ENCODE measurements at places on chromosomes 5 and 9.
A peak's percentile ranks its signal among the peaks of the same experiment; 100 is the strongest.

GRCh38 chr9:132002643-132003318 is 76.9 kb downstream of the MED27 start:
- no peak for DNase-seq

DNA sequence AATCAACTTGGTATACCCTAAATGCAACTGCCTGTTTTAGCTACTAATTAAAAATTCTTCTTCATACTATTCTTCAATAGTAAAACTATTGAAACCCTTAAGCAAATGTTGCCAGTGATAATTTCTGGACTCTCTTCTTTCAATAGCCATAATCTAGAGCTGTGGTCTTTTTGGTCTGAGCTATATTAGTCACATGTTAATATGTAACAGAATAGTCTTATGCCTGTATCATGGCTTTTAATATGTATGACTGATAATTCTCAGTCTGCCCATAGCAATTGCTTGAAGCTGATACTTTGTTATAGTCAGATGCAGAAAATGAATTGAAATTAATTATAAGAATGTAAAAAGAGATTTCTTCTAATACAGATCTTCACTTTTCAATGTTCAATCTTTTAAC is 1871.9 kb upstream of the CDH6 start:
- no peak for DNase-seq

DNA sequence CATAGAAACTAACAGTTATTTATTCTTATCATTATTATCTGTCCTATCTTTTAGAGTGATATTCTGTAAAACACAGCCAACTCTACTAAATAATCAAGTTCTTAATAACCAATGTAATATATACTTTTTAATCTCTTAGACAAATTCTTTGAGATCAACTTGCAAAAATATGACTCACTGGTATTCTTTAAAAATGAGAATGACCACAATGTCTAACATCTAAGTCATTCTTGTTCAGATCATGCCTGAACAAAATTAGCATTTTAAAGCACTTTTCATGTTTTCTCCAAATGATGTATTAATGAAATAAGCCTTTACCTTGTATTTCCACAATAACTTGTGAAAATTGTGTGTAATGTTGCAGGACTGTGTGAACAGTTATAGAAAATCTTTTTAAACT is 356.9 kb upstream of the RGMB start:
- no peak for DNase-seq

DNA sequence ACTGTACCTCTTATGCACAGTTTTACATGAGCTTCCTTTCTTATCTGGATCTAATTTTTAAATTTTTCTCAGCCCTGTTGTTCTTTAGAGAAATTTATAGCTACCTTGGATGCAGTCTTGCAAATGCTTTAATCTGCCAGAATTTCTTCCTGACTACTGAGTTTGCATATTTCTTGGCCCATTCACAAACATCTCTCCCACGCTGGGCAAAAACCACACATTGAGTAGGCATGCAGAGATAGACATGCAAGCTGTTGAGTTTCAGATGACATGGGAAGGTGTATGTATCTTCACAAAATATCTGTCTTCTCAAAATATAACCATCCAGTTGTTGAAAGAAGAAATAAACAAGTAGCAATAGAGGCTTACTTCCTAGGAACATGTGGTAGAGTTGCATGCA is 101.2 kb downstream of the PARP8 start:
- DNase-seq: no peak

DNA sequence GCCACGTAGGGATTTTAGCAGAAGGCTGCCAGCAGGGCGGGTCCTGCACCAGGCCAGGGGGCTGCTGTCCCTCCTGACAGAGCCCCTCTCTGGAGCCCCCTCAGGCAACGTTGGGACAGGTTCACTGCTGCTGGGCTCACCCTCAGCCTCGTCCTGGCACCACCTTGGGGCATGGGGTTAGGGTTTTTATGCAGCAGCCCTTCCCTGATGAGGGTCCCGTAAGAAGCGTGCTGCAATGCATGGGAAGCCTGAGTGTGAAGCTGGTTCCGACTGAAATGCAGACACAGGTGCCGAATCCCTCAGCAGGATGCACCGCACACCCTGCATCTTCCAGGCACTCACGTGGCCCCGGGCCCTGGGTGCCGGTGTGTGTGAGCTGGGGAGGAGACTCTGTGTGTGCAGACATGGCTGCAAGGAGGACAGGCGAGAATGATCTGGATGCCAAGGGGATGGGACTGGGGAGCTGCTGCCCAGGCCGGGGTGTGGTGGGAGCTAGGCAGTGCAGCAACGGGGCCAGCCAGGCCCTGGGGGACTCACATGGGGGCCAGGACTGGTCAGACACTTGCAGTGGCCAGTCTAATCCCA is 27.1 kb downstream of the ZDHHC11B start:
- DNase-seq: no peak

- no peak for DNase-seq
Observed at GRCh38 chr5:137648361-137648760, 87.5 kb downstream of the KLHL3 start.

DNA sequence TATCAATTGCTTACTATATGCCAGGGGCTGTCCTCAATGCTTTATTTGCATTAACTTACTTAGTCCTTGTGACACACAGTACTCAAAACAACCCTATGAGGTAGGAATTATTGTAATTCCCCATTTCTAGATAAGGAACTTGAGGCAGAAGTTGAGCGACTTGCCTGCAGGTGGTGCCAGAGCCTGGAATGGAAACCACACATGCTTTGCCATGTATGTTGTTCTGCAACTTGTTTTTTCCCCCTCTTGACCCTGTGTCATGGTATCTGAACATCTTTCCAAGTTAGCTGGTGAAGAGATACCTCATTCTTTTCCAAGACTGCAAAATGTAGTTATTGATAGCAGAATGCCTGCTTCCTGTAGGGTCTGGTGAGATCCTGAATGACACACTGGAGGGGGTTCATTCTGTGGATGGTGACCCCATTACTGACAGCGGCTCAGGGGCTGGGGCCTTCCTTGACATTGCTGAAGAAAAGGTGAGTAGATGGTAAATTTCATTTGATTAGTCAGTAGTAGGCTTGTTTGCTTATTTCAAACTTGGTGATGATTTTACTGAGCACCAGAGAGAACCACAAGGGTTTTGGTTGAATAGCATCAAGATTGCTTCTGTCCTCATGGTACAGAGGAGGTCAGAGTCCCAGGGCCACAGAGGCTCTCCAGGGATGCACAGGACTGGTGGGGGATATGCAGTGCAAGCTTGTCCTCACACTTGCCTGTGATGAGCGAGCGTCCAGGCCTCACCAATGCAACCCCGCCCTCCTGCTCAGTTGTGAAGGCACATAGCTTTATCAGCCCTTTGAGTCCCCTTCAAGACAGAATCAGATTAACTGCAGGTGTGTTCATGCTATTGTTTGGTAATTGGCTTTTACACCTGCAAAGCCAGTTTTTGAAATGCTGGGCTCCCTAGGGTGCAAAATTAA is 57.0 kb downstream of the COL15A1 start:
- peak; percentile 25 for DNase-seq

DNA sequence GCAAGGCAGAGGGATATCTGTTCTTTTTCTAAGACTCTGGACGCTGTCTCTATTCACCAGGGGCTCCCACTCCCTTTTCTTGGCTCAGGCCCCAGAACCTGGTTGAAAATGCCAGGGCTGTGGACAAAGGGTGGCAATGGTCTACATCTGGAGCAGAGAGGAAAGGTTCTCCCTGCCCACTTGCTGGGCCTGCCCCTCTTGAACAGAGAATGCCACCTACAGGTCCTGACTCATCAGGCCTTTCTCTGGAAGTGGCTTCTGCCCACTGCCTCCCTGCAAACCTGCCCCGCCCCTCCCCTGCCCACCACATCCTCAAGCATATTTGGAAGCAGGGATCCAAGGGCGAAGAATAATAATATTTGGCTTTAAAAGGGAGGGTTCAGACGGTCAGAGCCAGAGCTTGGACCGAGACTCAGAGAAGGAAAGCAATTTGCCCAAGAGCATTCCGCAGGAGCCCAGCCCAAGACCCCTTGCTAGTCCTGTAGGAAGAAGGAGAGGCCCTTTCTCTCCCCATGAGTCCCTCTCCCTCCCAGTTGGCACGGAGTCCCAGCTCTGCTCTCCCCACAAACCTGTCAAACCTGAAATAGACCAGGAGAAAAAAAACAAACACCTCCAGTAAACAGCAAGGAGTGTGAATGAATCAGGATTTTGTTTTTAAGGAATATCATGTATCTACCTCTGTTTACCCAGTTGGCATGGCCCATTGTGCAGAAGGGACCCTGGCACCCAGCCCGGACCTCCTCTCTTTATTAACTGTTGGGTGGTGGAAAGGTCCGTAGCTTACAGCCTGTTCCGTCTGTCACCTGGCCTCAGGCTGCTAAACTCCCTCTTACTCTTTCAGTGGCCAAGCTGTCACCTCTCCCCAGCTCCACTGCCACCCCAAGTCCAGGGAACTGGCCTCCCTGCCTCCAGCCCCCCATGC is 37.7 kb upstream of the STXBP1 start:
- DNase-seq: no peak

DNA sequence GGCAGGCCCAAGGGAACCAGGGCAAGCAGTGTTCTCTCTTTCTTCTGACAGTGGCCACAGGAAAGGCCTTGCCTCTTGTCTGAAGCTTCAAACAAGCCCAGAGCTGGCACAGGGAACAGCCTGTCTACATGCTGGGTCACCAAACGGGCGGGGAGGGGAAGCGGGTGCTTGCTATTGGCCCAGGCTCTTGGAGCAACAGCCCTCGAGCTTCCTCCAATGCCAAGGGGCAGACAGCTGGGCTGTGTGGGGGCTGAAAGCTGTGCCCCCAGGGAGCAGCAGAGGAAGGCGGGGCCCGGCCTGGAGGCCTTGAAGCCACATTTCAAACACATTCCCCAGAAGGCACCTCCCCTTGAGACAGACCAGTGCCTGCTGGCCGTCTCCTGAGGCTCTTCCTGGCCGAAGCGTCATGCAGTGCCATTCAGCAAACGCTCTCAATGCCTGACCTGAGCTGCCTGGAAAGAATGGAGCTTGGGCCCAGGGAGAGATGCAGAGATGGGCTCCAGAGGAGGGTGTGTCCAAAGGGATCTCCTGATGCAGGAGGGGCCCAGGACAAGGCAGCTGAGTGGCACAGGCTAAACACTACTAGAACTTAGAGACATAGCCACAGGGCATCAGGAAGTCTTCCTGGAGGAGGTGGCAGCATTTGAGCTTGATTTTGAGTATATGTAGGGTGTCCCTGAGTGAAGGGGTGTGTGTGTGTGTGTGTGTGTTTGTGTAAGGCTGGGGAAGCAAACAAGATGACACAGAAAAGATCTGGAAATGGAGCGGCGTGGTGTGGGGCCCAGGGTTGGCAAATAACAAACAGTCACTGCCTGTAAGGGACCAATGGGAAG is 2.5 kb downstream of the FIBCD1 start:
- DNase-seq: no peak

GRCh38 chr5:141778683-141779082 is 96.7 kb upstream of the ARAP3 start:
- no peak for DNase-seq

DNA sequence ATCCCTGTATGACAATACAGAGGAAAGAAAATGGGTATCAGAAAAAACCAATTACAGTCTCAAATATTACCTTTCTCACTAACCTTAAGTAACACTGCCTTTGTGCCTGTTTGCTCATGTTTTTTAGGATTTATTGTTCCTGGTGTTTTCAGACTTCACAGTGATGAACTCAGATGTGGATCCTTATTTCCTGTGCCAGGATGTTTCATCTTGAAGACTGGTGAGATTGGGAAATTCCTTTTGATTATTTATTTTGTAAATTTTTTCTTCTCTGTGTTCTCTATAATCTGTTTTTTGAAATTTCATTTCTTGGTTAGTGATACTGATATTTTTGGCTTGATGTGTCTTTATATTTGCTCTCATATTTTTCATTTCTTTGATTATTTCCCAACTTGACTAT is 142.4 kb upstream of the GRIN3A start:
- DNase-seq: no peak

DNA sequence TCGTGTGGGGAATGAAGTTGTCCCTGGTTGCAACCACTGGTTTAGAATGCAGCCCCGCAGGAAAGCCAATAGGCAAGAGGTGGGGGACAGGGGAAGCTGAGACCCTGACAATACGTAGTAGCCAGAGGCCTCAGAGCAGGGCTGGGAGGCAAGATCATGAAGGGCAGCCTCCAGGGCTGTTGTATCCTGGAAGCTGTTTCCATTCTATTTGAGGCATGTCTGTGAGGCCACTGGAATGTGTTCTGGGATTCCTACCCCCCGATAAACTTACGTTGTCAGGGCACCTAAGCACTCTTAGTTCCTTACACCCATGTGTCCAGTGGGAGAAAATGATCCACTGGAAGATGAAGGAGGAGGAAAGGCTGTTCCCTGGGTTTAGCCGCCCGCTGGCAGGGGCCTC is 177.3 kb downstream of the CFAP90 start:
- no peak for DNase-seq

DNA sequence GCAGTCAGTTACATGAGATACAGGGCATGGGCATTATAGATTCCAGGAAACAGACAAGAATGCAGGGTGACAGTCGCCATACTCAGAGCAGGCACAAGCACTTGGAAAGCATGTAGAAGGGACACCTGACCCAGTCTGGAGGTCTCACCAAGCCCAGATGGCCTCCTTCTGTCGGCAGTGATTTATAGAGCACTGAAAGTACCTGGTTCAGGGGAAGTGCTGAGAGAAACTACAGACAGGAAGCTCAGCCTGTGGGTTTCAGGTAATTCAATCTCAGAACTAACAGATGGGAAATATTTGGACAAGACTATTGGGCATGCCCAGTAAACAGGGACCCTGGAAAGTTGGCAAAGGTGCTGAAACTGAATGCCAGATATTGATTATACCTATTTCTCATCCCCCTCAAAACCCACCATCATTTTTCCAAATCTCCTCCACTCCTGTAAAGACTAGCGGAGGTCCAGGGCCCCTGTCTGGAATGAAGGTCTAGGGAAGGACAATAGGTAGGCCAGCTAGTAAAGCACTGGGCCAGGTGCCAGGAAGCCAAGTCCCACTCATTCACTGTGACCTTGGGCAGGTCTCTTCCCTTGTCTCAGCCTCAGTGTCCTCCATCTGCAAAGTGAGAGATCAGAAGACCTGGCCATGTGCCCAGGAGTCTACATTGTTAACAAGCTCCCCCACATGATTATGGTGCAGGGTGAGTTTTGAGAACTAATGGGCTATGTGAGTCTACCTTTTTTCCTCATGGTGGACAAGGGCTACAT is 26.9 kb downstream of the KLHL3 start:
- DNase-seq: no peak

DNA sequence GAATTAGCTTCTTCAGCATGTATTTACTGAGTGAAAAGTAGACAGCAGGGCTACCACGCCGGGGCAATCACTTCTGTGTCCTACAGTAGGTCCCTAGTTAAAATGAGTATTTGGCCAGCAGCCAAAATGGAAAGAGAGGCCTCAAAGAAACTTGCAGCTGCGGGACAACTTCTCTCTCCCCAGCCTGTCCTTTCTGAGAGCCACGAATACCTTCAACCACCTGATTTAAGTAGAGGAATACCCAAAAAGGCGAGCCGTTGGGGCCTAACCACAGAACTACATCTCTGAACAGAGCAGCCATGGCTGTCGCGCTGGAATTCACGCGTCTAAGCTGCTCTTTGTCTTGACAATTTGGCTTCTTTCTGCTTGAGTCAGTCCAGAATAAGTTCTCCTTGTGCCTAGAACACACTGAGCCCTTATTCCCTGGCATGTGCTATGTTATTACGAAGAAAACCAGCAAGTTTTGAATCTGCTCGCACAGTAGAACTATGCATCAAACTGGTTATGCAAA is 43.8 kb upstream of the GOLPH3 start:
- DNase-seq: no peak

- no peak for DNase-seq
Observed at GRCh38 chr5:16992006-16992405, 55.9 kb upstream of the MYO10 start.

- DNase-seq: no peak
Observed at GRCh38 chr9:34403554-34404380, 27.1 kb upstream of the MYORG start.

- DNase-seq: no peak
Observed at GRCh38 chr9:72465593-72465984, 55.8 kb upstream of the TMC1 start.

- no peak for DNase-seq
Observed at GRCh38 chr9:129359162-129359811, 181.2 kb upstream of the IER5L start.
